ENCODE measurements at places on chromosomes 6 and 20.

- peak; percentile 49 for DNase-seq
Measured at GRCh38 chr6:1735239-1735803, 125.6 kb downstream of the FOXC1 start.

- no peak for DNase-seq
Measured at GRCh38 chr20:10385850-10386544, 48.0 kb downstream of the MKKS start.

DNA sequence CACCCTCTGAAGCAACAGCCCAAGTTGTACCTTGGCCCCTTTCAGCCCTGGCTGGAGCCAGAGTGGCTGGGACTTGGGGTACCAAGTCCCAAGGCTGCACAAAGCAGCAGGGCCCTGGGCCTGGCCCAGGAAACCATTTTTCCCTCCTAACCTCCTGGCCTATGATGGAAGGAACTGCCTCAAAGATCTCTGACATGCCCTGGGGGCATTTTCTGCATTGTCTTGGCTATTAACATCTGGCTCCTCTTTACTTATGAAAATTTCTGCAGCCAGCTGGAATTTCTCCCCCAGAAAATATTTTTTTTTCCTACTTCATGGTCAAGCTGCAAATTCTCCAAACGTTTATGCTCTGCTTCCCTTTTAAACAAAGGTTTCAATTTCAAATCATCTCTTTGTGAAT, 269.4 kb upstream of the CDYL start:
- DNase-seq, result no peak

- no peak for DNase-seq
Measured at GRCh38 chr6:22306741-22307466, 10.1 kb upstream of the PRL start.

- DNase-seq, result peak; percentile 96
Measured at GRCh38 chr6:5670811-5671561, 335.7 kb downstream of the NRN1 start.

DNA sequence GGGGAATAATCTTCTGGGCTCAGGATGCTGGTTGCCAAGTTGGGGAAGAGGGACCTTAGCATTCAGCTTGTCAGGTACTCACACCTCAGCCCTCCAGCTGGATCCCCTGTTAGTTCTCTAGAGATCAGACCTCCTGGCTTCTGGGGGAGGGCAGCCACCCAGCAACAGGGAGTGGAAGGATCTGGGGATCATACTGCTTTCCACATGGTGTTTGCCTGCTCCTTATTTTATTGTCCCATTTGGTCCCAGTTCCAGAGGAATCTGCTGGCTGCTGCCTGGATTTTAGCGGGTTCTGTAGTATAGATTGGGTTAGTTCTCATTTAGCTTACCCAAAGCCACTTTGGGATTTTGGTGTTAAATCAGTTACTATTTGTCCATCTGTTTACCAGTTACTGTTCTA, 29.3 kb downstream of the KAT14 start:
- no peak for DNase-seq

DNA sequence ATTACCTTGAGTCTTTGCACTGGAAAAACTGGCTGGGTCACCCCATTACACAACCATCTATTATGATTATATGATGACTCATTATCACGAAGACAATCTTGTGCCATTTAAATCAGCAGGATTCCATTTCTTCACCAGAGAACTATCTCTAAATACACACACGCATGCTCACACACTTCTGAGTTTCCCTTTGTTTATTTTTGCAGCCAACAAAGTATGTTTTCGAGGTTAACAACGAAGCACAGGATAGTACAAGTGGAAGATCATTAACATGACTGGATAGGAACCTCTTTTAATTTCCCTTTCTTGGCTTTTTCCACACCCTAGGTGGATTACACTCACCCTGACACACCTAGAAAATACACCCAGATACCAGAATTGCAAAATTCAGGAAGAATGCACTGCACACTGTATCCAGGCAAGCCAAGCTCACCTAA, 18.9 kb downstream of the PERP start:
- no peak for DNase-seq

DNA sequence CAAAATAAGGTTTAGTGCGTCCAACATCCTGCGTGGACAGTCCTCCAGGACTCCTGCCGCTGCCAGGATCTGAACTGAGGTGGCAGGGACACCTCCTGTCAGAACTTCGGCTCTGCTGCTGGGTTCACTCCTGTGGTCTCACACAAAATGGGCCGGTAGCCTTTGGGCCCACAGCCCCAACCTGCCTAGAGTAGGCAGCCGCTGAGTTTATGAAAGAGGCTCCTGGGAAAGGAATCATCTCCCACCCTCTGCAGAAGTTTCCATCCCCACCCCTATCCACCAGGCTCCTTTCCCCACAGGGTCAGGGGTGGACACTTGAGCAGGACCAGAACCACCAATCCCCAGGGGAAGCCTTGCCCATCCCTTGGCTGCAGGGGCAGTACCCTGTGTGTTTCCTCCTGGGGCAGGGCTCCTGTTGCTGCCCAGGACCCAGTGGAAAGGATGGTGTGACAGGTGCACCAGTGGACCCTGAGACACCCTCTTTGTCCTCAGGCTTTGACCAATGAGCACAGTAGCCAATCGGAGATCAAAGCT, 2.1 kb upstream of the ABHD16B start:
- no peak for DNase-seq

DNA sequence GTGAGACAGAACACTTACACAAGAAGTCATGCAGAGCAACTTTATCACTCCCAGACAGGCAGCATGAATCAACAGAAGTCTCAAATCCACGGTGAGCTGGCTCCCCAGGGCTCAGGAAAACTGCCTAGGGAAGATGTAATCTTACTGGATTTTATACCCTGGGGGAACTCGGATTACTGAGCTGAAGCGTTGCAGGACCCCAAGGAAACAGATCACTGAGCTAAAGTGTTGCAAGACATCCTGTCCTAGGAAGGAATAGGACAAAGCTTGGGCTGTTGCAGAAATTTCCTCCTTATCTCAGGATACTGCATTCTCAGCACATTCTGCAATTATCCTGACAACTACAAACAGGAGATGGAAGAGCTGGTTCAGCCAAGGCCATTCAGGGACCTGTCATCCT, 224.8 kb downstream of the TFAP2A start:
- DNase-seq, result no peak

- no peak for DNase-seq
Measured at GRCh38 chr20:37521061-37521771, at the start of gene NNAT. NNAT (plus strand) TSS chr20:37521250; CDS start chr20:37521332, 82 bp downstream.

- no peak for DNase-seq
Measured at GRCh38 chr6:44349904-44350649, 7.6 kb downstream of the SPATS1 start.

- DNase-seq, result no peak
Measured at GRCh38 chr6:52538901-52539354, 37.9 kb downstream of the TRAM2 start.

GRCh38 chr20:460707-461106, 1.6 kb downstream of the TBC1D20 start:
- no peak for DNase-seq

GRCh38 chr6:141212296-141212695, 920.4 kb upstream of the GJE1 start:
- no peak for DNase-seq

GRCh38 chr6:133499662-133500061, 258.5 kb downstream of the EYA4 start:
- no peak for DNase-seq

DNA sequence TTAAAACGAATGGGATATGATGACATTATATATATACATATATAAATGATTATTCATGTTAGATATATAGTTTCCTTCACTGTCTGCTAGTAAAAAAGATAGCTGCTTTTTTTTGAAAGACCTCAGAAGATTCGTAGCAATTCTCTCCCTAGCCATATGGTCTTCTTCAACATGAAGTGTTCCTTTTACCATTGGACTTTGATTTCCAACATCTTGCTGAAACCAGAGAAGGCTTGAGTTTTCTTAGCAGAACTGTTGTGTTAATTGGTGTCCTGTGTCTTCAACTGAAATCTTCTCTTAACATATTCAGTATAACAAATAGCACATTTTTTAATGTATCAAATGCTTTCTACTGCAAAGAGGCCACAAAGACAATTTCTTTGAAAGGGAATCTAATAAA, 55.3 kb downstream of the FNDC1 start:
- DNase-seq, result no peak

GRCh38 chr20:8583566-8584043, 451.5 kb downstream of the PLCB1 start:
- no peak for DNase-seq

GRCh38 chr6:10559522-10560152, 38.5 kb downstream of the GCNT2 start:
- DNase-seq, result no peak

GRCh38 chr6:14720411-14721102, 525.3 kb upstream of the JARID2 start:
- DNase-seq, result no peak

- DNase-seq, result no peak
Measured at GRCh38 chr20:11193241-11193640, 519.4 kb upstream of the JAG1 start.

- no peak for DNase-seq
Measured at GRCh38 chr6:151761851-151762250, 45.6 kb upstream of the ESR1 start.

- no peak for DNase-seq
Measured at GRCh38 chr6:167936051-167936450, 61.4 kb upstream of the KIF25 start.

DNA sequence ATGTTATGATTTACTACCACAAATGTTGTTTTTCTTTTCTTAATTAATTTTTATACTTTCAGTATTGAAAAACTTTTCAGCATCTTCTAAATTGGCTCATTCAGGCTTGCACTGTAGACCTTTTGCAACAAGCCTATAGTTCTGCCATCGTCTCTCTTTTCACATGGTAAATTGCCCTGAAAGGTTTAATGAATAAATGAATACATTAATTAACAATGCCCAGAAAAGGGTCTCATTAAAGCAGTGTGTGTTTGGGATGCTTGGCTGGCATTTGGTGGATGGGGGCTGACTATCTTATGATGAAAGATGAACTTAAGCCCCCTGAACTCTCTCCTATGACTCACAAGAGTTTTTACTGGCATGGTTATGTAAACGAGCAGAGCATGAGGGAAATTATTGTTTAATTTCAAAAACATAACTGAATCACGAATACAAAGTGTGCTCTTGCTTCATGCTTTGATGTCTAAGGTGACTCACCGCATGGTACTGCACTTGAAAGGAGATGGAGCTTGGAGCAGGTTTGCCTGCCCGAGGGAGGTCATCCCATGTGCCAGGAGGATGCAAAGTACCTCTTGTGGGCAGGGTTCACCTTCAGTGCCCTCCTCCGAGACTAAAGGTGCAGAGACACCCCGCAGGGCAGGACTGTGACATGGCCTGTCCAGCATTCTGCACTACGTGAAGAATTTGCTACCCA, 13.8 kb upstream of the PCK1 start:
- DNase-seq, result no peak

DNA sequence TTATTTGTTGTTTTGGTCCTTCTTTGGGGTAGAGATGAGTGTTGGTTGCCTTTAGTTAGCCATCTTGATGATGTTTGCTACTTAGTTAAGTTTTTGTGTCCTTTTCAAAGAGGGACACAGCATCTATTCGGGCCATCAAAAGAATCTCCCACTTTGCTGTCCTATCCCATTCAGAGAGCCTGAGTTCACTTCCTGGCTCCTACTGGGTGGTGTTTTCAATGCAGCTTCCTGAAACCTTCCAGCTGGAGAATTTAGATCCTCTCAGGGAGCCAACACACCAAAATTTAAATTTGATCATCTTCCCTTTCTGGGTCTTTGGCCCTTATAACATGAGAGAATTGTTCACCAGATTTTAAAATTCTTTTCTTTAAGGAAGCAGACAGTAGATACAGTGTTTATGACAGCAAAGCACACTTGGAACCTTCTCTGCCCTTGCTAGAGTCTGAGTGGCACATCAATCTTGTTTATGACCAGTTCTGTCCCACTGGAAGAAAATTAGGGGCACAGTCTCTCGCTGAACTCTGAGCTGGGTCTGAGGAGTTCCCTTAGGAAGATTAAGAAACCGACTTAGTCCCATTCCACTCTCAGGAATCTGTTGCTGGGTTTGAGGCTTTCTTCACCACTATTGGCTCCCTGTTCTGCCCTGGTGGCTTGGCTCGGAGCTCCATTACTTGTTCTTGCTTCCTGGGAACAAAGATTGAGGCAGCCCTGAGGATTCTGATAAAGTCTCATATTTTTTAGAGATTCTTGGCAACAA, 115.5 kb downstream of the CCDC170 start:
- no peak for DNase-seq

DNA sequence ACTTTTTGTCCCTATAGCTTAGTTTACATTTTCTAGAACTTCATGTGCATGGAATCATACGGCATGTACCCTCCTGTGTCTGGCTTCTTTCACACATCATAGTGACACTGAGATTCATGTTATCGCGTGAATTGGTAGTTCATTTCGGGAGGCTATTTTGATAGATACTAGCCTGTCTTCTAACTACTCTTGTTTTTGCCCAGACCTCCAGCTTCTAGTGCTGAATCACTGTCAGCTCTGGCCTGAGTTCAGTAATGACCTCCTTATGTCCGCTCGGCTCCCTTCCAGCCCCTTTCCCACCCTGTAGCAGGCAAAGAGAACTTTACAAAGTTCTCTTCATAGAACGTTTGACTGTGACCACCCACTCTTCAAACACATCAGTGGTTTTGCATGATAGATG, 14.1 kb downstream of the MYBL2 start:
- no peak for DNase-seq

- DNase-seq, result no peak
Measured at GRCh38 chr6:45619994-45620471, 242.3 kb upstream of the SUPT3H start.

- no peak for DNase-seq
Measured at GRCh38 chr6:98641949-98642719, 192.2 kb upstream of the POU3F2 start.

- no peak for DNase-seq
Measured at GRCh38 chr6:122696079-122696478, 83.4 kb upstream of the FABP7 start.

DNA sequence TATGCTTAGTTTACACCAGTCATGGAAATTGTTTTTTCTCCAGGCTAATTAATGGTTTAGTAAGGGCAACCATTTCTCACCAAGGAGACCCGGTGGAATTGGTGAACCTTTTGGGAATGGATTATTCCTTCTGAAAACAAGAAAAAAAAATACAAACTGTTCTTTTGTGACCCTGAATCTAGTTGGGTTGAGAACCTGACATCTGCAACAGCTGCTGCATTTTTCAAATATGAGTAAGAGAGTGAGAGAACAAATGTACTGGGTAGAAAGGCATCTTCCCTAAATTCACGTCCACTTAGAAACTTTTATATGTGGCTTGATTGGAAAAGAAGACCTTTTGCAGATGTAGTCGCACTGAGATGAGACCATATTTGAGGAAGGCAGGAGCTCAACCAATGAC, 553.4 kb upstream of the EPHA7 start:
- no peak for DNase-seq

GRCh38 chr20:2729251-2729713, 36.7 kb downstream of the EBF4 start:
- no peak for DNase-seq

GRCh38 chr6:136306466-136306865, 16.8 kb upstream of the BCLAF1 start:
- DNase-seq, result no peak

DNA sequence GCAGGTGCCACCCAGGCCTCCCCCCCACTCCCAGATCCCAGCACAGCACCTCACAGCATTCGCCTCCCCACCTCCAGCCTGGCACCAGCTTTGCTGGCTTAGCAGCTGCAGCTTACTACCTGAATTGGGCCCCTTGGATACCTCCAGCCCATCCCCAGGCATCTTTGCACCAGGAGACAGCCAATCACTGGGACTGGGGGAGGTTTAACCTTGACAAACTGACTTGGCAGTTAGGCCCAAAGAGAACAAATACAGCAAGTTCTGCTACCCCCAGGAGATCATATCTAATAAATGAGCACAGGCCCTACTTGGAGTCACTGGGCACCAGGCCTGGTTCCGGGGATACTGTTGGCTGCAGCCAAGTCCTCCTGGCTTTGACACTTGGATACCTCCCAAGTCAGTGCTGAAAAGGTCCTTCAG, 8.8 kb downstream of the PDRG1 start:
- DNase-seq, result no peak

Measured in NCI-H2029 (cell line).